Islet precursor cell (in vitro differentiated cells): ENCODE measurements at places on chromosomes 1 and 21.

DNA sequence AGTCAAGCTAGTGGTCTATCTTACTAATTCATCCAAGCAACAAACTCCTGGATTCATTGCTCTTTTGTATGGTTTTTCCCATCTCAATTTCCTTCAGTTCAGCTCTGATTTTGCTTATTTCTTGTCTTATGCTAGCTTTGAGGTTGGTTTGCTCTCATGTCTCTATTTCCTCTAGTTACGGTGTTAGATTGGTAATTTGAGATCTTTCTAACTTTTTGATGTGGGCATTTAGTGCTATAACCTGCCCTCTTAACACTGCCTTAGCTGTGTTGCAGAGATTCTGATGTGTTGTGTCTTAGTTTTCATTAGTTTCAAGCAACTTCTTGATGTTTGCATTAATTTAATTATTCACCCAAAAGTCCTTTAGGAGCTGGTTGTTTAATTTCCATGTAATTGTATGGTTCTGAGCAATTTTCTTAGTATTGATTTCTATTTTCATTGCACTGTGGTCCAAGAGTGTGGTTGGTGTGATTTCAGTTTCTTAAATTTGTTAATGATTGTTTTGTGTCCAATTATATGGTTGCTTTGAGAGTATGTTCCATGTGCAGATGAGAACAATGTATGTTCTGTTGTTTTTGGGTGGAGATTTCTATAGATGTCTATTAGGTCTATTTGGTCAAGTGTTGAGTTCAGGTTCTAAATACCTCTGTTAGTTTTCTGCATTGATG, 154.6 kb downstream of the PLPPR5 start:
- no peak for DNase-seq

GRCh38 chr1:82398357-82398756, 597.6 kb downstream of the ADGRL2 start:
- no peak for DNase-seq

DNA sequence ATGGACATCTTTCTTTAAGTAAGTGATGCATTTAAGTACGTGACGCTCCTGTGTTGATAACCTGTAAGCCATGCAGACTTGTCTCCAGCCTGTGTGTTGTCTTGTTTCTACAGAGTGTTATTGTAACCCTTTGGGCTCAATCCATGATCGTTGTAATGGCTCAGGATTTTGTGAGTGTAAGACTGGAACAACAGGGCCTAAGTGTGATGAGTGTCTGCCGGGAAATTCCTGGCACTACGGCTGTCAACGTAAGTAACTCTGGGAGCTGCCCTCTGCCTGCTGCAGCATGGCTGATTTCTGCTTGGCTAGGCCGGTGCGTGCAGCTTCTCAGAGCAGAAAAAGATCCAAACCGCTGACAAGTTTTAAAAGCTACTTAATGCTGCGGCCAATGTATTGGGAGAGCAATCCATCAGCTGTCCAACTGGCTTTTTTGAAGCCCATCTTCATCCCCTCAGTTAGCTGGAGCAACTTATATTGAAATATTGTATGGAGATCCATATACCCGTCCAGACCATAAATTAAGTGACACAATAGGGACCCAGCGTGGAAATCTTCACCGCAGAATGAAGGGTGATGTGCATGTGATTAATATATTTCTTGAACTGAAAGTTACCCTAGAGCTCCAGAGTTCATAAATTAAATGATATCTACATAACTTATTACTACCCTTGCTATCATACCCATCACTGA, 295.9 kb downstream of the NTNG1 start:
- DNase-seq = no peak

GRCh38 chr1:79859212-79859948, 852.9 kb upstream of the ADGRL4 start:
- no peak for DNase-seq

- DNase-seq = no peak
Observed at GRCh38 chr1:41419584-41420295, 58.5 kb downstream of the FOXO6 start.

DNA sequence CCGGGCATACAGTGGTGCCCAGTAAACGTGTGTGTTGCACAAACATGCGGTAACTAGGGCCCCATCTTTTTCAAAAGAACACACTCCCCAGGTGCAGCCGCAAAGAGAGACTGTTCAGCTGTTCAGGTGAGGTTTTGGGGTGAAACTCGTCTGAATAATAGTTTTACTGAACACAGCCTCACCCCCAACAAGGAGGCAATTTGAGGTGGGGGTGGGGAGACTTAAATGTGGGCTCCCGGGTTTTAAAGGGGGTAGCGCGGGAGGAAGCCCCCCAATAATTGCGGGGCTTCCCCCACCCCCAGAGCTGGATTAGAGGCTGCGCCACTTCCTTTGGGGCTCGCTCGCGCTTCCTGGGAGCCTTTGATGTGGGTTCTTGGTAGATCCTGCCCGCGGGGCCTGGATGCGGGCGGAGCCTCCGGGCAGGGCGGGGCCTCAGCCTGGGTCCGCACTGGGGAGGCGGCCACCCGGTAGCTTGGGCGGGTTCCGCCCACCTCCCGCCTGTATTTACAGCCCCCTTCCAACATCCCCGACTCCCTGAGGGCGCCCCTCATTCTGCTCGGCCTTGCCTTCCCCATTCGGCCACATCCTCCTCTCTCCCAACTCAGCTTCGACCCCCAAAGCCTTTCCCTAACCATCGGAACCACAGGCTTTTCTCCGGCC, 6.4 kb upstream of the EPHA2 start:
- peak; percentile 80 for DNase-seq

- no peak for DNase-seq
Observed at GRCh38 chr1:60678391-60678790, 404.0 kb upstream of the NFIA start.

DNA sequence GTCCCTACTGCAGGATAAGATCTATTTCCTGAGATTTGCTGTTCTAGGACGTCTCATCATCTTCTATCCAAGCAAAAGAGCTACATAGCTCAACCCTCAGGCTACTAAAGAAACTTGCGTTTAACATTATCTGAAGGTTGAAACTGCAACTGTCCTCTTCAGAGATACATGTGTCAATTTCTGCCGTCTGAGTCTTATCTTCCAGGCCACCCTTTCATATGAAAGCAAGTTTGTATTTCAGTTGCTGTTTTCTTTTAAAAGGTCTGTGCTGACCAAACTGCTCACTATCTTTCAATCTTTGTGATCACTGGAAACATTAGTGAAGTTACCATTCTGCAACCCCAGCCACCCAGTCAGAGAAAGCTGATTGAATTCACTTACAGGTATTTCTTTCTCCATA, 108.6 kb upstream of the RAB3GAP2 start:
- DNase-seq = no peak

DNA sequence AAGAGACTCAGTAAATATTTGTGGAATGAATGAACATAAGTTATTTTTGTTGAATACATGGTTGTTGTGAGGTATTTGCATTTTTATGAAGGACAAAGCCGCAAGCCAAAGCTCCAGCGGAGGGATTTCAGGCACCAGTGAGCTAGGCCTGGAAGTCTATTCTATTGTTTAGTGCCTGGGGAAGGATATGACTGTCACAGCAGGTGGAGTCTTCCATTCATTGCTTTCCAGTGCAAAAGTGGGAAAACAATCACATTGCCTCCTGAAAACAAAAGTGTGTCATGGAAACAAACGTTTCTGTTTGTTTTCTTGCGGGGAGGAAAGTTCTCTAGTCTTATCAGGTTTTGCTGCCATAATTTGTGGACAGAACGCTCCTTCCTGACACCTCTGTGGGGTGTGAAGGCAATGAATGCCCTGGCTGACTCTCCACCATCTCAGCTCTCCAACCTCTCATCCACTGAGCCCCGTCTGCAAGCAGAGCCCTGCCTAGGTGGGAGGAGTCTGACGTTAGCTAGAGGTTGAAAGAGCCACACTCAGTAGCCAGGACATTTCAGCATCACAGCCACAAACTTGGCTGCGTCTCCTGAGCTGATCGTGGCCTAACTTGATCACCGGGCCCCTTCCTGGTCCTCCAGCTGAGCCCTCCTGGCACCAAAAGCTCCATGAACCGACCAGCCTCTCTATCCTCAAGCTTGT, 739.1 kb downstream of the MATN1 start:
- DNase-seq = peak; percentile 1

GRCh38 chr1:56068908-56069307, 510.5 kb downstream of the PLPP3 start:
- no peak for DNase-seq

DNA sequence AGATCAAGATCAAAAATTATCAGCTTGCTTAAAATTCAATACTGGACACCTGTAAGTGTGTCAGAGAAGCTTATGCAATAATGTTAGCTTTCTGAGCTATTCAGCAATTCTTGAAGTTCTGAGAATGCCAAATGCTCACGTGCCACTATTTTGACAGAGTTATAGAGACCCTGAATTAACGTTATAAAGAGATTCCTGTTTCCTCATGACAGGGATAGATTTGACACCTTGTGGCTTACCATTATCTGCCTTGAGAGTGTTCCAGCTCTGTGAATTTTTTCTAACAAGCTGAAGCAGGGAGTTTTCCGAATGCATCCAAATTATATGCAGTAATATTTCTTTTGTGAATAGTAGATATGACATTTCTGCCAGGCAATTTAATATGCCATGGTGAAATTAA, 781.6 kb downstream of the ADGRL2 start:
- DNase-seq = no peak

- DNase-seq = peak; percentile 68
Observed at GRCh38 chr1:89942825-89943658, 51.9 kb upstream of the ZNF326 start.

GRCh38 chr1:4086085-4086850, 186.2 kb upstream of the C1orf174 start:
- DNase-seq = no peak
